ENCODE measurements at places on chromosomes 4 and X. TPM values are rescaled to one million over a fixed set of nuclear protein-coding genes. Genes with fewer than 3 reads are reported as not detected.

ATP1B4 gene
- not detected for total RNA-seq

PNCK gene
- total RNA-seq: 0.36 TPM

HDX gene
- total RNA-seq: 2.7 TPM

- peak; percentile 87 for DNase-seq
Measured at GRCh38 chrX:154097003-154097588, 421 bp downstream of the MECP2 start.

DNA sequence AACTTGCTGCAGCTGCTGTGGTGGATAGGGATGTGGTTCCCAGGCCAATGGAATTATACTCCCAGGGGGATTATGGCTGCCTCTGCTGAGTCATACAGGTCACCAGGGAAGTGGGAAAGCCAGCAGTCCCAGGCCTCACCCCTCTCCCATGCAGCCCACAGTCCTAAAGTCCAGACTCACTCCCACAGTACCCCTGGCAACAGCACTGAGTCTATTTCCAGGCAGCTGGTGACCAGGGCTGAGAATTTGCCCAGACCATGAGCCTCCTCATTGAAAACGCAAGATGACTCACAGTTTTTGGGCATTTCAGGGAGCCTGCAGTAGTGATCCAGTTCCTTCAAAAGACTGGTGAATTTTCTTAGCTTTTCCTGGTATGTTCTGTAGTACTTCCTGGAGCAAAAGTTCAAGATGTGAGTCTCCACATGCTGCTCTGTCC lies 137.6 kb downstream of the NPNT start:
- no peak for DNase-seq

DNA sequence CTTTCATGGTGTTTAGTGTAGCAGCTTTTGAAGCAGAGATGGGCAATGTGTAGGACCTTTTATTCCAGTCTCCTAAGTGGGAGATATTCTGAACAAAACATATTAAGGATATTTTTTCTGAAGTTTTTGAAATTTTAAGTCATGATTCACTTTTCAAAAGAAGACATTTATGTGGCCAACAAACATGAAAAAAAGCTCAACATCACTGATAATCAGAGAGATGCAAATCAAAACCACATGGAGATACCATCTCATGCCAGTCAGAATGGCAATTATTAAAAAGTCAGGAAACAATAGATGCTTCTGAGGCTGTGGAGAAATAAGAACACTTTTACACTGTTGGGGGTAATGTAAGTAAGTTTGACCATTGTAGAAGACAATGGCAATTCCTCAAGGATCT lies 76.0 kb downstream of the FAT4 start:
- DNase-seq: no peak

- no peak for DNase-seq
Measured at GRCh38 chr4:16027626-16028025, 56.2 kb downstream of the PROM1 start.

DNA sequence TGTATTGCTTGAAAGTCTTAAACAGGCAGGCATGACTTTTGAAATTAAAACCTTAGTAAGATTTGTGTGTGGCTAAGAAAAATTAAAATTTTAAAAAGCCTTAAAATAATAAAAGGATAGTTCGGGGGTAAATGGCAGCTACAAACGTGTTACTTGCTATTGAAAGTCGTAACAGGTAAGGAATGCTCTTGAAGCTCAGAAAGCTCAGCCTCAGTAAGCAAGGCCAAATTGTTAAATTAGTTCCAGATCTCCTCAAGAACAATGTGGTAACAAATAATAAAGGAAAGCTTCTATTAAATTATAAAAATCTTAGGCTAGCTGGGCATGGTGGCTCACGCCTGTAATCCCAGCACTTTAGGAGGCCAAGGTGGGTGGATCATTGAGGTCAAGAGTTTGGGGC lies 25.5 kb downstream of the PRMT9 start:
- DNase-seq: no peak
